ENCODE measurements at places on chromosomes 5 and 9.

DNA sequence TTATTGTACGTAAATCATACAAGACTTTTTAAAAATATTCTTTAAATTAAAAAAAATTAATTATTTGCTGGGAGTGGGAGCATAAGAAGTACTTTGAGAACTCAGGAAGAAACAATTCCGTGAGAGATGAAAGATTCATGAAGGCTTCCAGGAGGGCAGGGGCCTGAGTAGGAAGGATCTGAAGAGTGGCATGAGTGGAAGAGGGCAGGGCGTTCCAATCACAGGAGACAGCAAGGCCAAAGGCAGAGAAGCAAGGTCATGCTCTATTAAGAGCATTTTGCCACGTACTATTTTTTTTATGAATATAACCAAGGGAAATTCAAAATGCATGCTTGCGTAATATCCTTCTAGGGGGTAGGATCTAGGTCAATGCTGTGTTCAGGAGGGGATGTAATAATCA lies 265.5 kb downstream of the ZNF608 start:
- DNase-seq, result no peak

DNA sequence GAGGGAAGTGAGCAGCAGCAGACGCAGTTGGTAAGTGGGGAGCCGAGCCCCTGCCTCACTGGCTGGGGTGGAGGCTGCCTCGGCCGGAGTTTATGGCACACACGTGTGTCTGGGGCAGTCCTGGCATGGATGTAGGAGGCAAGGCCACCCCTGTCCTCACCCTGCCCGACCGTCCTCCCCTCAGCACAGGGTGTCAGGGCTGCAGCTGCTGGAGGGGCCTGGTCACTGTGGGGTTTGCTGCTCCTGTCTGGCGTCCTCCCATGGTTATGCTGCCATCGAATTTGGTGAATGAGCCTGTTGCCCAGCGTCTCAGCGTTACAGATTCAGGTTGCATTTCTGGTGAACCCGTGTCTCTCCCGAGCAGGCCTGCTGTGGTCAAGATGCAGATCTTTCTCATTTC lies 32.4 kb downstream of the CEP72 start:
- DNase-seq, result no peak

DNA sequence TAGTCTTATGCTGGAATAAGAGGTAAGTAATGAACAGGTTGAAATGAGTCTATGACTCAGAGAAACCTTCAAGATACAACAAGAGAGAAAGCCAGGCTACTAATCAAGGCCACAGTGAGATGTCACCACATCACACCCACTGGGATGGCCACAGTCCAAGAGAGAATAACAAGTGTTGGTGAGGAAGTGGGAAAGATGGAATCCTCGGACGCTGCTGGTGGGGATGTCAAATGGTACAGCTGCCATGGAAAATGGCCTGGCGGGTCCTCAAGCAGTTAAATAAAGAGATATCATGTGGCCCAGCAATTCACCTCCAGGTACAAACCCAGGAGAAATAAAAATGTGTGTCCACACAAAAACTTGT lies 41.9 kb upstream of the NEURL1B start:
- no peak for DNase-seq

DNA sequence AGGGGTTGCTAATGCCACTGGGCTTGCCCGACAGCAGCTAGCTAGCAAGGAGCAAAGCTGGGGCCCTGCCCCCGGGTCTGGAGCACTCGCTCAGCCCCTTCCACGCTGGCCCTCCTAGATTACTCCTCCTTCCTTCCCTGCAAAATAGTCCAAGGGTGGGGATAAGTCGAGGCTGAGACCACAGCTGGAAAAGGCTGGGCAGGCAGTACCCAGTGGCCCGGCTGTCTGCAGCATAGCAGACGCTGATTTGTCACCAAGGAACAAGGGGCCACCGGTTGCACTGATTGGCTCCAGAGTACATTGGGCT lies 73.9 kb downstream of the ADAMTS2 start:
- no peak for DNase-seq

- peak; percentile 53 for DNase-seq
These were observed 68.8 kb upstream of the LRRC70 start for GRCh38 chr5:62509806-62510205.

GRCh38 chr5:117195076-117195475 lies 620.5 kb upstream of the SEMA6A start:
- DNase-seq, result no peak

- no peak for DNase-seq
These were observed 133.7 kb downstream of the NMUR2 start for GRCh38 chr5:152271420-152271819.

DNA sequence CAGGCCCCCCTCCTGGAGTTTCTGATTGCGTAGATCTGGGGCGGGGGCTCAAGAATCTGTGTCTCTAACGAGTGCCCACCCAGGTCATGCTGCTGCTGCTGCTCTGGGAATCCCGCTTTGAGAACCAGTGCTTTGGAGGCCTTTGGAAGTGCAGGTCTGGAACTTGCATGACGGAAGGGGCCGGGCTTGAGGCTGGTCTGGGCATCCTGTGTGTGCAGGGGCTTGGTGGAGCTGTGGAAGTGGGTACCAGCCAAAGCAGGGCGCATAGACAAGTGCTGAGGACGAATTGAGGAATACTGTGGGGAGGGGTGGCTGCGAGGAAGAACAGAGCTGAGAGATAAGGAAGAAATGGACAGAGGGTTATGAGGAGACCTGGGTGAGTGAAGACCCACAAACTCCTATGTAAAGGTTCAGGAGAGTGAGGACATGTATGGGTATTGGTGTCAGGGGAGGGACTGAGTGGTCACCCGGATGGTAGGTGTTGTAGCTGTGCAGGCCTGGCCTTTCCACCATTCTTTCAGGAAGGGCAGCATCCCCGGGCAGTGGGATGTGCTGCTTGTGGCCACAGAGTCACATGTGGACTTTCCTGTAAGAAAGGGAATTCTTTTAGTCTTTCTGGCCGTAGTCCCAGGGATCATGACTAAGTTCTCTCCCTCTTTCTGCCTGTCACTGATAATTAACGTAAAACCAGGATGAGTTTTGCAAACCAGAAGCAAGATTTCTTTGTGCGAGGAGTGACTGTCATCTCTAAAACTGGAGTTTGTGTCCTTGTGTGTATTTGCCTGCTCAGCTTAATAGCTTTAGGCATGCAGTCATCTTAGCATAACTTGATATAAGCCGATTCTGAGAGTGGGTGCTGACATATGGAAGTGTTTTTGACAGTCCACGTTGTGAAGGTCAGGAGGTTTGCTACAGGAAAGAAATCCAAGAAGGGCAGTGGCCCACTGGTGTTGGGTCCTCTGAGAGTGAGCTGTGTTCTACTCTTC lies 43.3 kb upstream of the TJP2 start:
- peak; percentile 66 for DNase-seq

DNA sequence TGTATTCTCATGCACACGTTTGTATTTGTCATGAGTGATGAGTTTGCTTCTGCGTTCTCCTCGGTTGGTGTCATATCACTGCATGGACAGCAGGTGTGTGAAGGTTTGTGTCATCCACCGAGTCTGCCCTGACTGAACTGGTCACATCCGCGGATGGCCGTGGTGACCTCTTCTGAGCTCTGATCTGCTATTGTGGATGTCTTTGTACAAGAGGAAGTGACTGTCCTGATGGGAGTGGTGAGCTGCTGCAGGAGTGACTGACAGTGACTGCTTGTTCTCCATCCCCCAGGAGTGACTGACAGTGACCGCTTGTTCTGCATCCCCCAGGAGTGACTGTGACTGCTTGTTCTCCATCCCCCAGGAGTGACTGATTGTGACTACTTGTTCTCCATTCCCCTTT lies 69.9 kb downstream of the EHMT1 start:
- DNase-seq, result no peak

DNA sequence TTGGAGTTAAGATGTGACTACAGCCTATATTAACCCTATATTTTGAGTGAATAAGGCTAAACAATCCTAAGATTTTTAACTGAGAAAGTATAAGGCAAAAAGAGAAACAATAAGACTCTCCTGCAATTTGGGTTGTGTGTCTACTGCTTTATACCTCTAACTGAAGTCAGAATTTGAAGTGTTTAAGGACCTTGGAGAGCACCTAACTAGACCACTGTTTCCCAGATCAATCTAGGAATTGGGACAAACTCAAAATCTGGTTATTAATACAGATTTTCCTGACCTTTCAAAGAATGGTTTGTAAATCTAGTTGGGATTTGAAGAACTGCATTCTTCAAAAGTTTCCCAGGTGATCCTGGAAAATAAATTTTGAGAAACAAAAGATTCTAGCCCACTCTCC lies 42.1 kb downstream of the GABRA1 start:
- DNase-seq, result no peak

GRCh38 chr5:161847447-161847846 lies 473 bp upstream of the GABRA1 start:
- no peak for DNase-seq

DNA sequence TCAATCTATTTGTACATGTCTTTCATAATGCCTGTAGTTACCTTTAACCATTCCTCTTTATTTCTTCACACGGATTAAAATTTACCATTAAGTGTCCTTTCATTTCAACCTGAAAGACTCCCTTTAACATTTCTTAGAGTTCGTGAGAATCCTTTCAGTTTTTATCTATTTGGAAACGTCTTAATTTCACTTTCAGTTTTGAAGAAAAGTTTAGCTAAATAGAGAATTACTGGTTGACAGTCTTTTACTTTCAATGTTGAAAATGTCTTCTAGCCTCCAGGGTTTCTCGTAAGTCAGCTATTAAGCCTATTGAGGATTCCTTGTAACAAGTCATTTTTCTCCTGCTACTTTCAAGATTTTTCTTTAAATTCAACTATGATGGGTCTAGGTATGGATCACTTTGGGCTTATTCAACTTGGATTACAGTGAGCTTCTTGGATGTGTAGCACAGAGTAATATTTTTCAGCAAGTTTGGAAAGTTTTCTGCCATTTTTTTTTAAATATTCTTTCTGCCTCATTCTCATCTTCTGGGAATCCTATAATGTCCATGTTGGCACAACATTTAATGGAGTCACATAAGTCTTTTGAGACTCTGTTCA lies 48.5 kb downstream of the RFX3 start:
- DNase-seq, result no peak

DNA sequence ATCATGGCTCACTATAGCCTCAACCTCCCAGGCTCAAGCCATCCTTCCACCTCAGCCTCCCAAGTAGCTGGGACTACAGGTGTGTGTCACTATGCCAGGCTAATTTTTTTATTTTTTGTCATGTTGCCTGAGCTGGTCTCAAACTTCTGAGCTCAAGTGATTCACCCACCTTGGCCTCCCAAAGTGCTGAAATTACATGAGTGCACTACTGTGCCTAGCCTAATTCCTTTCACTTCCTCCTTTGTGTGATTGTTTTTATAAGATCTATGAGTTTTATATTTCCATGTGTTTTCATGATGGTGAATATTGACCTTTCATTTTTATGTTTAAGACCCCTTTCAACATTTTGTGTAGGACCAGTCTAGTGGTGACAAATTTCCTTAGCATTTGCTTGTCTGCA lies 55.2 kb upstream of the IL12B start:
- no peak for DNase-seq

- DNase-seq, result no peak
These were observed 147.5 kb downstream of the SLIT3 start for GRCh38 chr5:169153405-169153804.

DNA sequence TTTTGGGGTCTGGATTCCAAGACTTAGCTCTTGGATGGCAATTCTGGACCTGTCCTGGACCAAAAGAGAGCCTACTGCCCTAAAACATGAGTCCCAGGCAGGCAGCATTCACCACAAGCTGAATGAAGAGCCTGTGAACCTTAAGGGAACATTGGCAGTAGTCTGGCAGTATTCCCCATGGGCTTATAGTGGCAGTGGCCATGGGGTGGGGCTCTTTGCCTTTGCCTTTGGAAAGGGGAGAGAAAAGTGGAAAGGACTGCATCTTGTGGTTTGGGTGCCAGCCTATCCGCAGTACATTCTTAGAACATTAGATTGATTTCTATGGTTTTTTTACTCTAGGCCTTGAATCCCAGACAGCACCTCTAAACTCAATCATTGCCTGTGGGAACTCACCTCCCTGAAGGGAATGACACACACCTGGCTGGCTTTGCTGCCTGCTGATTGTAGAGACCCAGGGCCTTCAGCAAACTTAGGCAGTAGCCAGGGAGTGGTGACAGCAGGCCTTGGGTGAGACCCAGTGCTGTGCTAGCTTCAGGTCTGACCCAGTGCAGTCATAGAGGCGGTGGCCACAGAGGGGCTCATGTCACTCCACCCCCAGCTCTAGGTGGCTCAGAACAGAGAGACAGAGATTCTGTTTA lies 216.3 kb downstream of the CETN3 start:
- DNase-seq, result no peak

DNA sequence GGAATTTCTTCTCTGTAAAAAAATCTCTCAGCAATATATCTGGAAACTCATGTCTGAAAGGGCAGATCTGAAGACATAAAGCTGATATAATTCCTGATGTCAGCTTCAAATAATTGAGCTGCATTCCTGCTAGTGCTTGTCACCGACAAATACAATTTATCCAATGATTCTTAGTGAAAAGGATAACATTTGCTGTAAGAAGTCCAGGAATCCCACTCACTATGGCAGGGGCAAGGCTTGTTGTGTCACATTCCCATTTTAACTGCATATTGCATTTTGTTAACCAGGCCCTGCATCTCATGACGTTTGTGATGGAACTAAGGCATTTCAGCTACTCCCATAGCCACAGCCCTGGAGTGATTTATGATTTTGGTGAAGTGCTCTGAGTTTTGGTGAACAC lies 160.1 kb upstream of the DAB2 start:
- peak; percentile 11 for DNase-seq

GRCh38 chr9:3332802-3333201 lies 193.0 kb downstream of the RFX3 start:
- peak; percentile 62 for DNase-seq

DNA sequence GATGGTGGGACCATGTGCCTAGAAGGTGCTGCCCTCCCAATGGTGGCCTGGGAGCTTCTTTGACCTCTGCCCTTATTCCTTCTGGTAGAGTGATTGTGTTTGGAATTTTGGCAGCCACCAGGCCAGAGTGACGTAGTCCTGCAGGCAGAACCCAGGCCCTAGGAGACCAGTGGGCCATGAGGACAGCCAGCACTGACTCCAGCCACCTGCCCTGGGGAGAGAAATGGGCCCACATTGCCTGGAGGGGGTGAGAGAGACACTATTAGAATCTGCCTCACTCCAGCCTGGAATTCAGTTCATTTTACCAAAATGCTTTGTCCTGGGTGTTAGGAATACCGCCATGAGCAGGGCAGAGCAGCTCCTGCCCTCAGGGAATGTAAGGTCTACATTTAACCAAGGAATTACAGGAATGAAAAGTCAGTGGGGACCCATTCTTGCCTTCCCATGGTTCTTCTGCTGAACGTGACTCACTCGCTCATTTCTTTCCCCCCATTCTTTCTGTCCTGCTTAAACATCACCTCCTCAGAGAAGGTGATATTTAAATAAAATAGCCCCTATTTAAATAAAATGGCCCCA lies 5.5 kb upstream of the COL27A1 start:
- no peak for DNase-seq

DNA sequence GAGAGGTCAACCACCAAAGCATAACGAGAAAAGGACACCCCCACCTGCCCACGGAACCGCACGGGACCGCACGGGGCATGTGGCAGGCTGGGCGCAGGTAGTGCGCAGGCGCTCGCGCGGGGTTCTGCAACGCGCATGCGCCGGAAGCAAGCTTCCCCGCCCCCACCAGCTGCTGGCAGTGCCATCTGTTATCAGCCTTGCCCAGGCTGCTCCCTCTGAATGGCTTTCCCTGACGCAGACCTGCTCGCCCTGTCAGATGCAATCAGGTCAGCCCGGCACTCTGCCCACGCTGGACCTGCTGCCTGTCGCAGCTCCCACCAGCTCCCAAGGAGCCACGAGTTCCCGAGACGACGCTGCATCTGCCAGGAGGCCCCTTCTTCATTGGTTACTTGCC lies 22.8 kb downstream of the PTCH1 start:
- no peak for DNase-seq

- DNase-seq, result no peak
These were observed 290.0 kb downstream of the NR3C1 start for GRCh38 chr5:143113461-143113860.

Measured in NCI-H226 (cell line).